ENCODE measurements at places on chromosomes 4 and X. TPM values are rescaled to one million over a fixed set of nuclear protein-coding genes. Genes with fewer than 3 reads are reported as not detected.
A peak's percentile ranks its signal among the peaks of the same experiment; 100 is the strongest.

DNA sequence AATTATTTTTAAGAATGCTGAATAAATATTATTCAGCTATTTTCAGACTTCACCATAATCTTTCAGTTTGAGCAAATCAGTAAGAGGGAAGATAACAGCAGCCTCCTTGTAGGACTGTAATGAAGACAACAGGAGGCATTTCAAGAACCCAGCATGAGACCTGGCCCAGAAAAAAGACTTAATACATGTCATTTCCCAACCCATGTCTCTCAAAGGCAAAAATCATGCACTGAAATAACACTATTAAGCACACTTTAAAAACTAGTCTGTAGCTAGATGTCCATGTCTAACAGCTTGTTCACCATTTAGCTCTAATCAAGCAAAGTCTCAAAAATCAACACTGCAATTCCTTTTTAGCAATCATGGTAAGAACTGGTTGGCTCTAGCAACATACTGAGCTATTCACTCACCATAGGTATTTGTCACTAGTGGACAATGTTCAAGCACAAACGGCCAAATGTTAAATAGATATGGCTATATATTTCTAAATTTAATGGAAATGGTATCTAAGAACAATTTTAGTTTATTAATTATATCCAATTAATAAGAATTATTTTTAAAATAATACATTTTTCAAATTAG is 109.9 kb downstream of the WDFY3 start:
- DNase-seq, result peak; percentile 19

DNA sequence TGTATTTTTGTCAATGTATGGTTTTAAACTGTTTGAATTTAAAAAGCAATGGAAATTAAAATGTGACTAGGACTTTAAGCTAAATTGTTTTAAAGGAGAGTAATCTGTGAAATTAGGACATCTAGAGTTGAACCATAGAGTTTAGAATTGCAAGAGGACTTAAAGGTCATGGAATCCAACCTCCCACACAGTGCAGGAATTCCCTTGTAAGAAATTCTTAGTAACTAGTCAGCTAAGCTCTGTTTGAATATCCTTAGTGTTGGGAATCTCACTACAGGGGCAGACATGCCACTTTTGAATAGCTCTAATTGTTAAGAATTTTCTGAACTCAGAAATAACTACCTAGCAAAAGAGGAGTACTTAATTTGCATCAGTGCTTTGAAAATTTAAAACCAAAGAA is 292.9 kb downstream of the IL1RAPL1 start:
- no peak for DNase-seq

DNA sequence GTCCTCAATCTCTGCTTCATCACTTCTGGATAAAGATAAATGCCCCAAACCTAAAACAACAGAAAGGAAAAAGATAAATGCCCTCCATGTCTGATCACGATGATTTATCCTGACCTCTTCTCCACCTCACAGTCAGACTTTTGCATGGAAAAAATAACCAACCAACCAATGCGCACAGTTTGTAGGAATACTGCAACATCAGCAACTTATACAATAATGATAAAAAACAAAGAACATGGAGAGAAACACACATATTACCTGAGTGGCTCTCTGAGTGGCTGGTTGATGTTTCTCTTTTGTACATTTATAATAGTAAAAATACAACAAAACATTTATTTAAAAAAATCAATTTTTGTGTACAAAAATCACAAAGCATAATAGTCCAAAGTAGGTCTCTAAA is 93.0 kb upstream of the PUDP start:
- no peak for DNase-seq

Gene CT45A1
- total RNA-seq, result not detected

Gene KCND1
- 1.00 TPM for total RNA-seq

- DNase-seq, result no peak
These were observed 14.7 kb upstream of the SEC24D start for GRCh38 chr4:118850488-118851173.

- DNase-seq, result no peak
These were observed 305.6 kb upstream of the NR3C2 start for GRCh38 chr4:148747721-148748268.

- DNase-seq, result no peak
These were observed 54.7 kb upstream of the PRDM8 start for GRCh38 chr4:80142394-80143306.

- no peak for DNase-seq
These were observed 83.1 kb downstream of the ATOH1 start for GRCh38 chr4:93911671-93912070.

GRCh38 chr4:153112041-153112441 is 92.2 kb upstream of the TRIM2 start:
- no peak for DNase-seq

DNA sequence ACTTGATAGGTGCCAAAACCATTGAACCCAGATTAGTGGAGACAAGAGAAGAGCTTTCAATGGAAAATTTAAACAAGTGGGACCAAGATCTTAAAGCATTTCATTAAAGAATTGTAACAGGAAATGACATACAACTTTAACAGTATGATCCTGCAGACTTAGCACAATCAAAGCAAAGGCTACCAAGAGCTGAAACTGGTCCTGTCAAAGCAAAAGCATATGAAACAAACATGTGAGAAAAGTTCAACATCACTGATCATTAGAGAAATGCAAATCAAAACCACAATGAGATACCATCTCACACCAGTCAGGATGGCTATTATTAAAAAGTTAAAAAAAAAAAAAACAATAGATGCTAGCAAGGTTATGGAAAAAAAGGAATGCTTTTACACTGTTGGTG is 425.6 kb downstream of the IL1RAPL1 start:
- no peak for DNase-seq

GRCh38 chr4:157363360-157363759 is 142.8 kb downstream of the GRIA2 start:
- no peak for DNase-seq

DNA sequence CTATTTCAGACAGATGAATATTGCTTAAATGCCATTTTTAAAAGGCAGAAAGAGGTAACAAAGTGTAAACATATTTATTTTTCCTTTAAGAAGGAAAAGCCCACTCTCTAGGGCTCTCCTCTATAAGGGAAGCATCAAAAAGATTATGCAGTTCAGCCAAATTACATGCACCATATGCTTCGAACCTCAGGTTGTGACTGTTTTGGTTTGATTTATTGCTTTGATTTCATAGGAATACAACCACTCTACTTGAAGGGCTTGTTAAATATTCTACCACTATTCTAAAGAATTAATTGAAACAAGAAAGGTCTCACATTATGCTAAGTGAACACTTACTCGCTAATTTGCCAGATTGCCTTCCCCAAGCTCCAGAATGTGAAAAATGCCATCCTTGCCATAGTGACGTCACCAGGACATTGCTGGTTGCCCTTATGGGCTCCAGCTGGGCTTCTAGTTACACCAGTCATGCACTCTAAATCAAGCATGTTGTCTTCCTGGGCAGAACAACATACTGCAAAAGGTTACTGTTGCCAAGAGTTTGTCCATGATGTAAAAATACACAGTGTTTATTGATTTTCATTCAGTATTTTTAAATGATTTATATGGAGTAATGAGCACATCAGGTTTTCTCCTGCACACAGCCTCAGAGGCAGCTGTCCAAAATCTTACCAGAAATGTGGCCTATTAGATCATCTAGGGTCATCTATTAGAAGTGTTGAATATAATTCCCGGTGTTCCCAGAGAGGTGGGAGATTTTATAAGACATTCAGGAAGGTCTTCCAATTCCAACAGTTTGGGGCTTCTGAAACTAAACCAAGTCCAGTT is 164.4 kb upstream of the RAPGEF2 start:
- no peak for DNase-seq

Gene USP46
- total RNA-seq, result 21.3 TPM

- no peak for DNase-seq
These were observed 252.0 kb upstream of the PPARGC1A start for GRCh38 chr4:24141836-24142235.

- no peak for DNase-seq
These were observed 15.9 kb downstream of the HMGB2 start for GRCh38 chr4:173318240-173318639.

Gene NUDT11
- 35.0 TPM for total RNA-seq

- no peak for DNase-seq
These were observed 574 bp upstream of the CFAP97 start for GRCh38 chr4:185204238-185204910.

GRCh38 chr4:3321295-3321889 is 28.6 kb downstream of the RGS12 start:
- DNase-seq, result peak; percentile 35

- DNase-seq, result no peak
These were observed 46.0 kb downstream of the DTHD1 start for GRCh38 chr4:36327400-36327799.

All from H7 (cell line).